ENCODE measurements at places on chromosomes 1 and 21.
A peak's percentile ranks its signal among the peaks of the same experiment; 100 is the strongest.

- no peak for DNase-seq
Measured at GRCh38 chr21:42563261-42563660, 49.6 kb downstream of the SLC37A1 start.

GRCh38 chr1:21246905-21247642, 43.2 kb downstream of the ECE1 start:
- no peak for DNase-seq

- DNase-seq, result no peak
Measured at GRCh38 chr1:153466908-153467307, 6.5 kb upstream of the S100A7 start.

DNA sequence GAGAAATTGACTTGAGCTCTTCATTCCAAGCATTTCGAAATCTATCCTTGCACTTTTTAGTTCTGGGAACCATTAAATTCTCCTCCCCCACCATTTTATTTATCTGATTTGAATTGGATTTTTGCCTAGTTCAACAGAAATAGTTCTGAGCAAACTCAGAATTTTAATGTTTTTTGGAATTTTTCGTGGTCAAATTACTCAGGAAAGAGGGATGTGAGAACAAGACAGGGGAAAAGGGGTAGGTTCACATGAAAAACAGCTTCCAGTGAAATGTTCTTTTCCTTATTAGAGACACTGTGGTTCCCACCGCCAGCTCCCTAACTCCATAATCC, 5.7 kb upstream of the ZNF697 start:
- DNase-seq, result no peak

DNA sequence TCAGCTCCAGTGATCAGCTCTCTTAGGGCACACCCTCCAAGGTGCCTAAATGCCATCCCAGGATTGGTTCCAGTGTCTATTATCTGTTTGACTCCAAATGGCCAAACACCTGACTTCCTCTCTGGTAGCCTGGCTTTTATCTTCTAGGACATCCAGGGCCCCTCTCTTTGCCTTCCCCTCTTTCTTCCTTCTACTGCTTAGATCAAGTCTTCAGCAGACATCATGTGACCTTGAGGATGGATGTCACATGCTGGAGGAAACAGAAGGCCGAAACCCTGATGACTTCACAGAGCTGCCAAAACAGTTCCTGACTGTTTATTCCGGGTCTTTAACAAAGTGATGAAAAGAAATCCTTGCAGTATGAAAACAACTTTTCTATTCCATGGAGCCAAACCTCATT, 24.4 kb upstream of the WDR26 start:
- DNase-seq, result no peak

- peak; percentile 2 for DNase-seq
Measured at GRCh38 chr1:244730153-244730933, 77.4 kb downstream of the DESI2 start.

GRCh38 chr1:59230622-59231021, 66.3 kb upstream of the FGGY start:
- DNase-seq, result no peak

GRCh38 chr1:178725466-178726086, 532 bp downstream of the RALGPS2 start:
- DNase-seq, result no peak

DNA sequence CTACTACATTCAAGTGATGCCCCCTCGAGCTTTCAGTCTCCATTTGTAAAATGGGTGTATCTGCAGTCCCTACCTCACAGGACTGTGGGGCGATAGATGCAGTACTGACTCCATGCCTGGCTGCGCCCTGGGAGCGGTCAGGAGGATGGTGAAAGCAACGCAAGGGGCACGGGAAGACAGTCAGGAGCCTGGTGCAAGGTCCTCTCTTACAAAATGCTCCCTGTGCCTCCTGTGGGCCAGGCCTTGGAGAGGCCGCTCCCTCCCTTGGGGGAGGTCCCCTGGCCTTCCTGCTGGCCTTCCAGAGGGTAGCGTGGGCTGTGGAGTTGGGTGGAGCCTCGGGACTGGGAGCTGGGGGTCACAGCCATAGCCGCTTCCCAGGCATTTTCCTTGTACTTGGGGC, 21.6 kb downstream of the FAM151A start:
- no peak for DNase-seq

GRCh38 chr1:240496941-240497340, 115.0 kb downstream of the GREM2 start:
- no peak for DNase-seq

DNA sequence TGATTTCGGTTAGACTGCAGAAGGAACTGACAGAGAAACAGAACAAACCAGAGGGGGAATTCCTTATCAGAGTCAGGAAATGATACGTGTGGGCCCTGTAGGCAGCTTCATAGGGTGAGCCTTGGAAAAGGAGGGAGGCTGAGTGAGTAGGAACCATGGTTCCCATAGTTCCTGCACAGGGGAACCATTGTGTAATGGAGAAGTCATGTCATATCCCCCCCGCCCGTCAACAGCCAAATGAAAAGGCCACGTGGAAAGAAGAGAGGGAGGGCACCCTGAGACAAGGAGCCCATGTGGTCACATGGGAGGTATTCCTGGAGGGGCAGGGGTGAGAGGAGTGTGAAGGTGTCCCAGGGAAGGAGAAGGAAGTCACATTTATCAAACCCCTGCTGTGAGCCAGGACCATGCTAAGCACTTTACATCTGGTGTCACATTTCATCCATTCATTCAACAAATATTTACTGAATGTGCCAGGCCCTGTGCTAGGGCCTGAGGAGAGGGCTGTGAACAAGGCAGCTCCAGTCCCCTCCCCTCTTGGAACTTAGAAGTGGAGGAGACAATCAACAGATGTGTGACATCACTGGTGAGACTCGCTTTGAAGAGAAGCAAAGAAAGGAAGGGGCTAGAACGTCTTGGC, 15.7 kb upstream of the FGR start:
- no peak for DNase-seq

DNA sequence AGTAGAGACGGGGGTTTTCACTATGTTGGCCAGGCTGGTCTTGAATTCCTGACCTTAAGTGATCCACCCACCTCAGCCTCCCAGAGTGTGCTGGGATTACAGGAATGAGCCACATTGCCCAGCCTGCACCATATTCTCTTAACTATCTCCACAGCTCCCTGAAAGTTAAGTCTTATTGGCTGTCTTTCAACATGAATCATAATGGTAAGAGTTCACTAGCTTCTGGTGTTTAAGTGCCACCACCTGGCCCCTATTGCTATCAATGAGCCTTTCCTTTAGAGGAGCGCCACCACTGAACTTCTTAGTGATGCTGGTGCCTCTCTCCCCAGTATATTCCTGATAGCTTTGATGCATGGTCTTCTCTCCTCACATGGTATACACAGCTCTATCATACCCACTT, 15.7 kb downstream of the ZFYVE9 start:
- no peak for DNase-seq

DNA sequence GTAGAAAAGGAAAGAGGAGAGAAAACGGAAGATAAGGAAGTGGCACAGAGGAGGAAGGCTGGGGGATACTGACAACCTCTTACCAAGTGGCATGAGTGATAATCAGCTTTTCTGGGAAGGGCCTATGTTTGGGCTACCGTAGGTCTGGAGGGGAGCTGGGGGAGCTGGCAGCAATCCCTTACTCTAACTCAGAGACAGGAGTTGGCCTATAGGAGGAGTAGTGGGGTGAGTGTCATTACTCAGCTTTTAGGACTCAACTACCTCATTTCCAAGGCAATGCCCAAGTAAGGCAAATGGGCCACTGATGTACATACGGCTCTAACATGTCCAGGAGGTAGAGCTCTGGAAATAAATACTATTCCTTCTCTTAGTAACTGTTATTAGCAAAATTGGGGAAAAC, 48.7 kb upstream of the DMRTA2 start:
- DNase-seq, result no peak

- DNase-seq, result peak; percentile 1
Measured at GRCh38 chr21:37700641-37701202, 215.5 kb downstream of the KCNJ6 start.

GRCh38 chr1:2496746-2497145, 20.7 kb downstream of the PLCH2 start:
- DNase-seq, result no peak

- peak; percentile 62 for DNase-seq
Measured at GRCh38 chr1:156480411-156481192, 20.0 kb downstream of the MEF2D start.
